ENCODE measurements at places on chromosomes 12 and 14.

DNA sequence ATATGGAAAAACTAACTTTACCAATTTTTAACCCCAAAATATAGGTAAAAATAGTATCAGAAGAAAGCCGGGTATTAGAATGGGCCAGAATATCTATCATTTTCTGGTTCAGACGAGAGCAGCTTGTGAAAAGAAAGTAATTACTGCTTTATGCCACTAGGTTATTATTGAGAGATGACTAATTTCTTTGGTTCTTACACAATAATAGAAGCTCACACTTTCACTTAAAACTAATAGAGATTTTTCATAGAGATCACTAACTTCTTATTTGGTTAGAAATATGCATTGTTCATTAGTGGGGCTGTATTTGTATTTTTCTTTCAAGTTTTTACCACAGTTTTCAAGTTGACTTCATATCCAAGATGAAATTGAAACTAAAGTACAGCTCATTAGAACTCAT lies 1241.2 kb upstream of the FLRT2 start:
- no peak for DNase-seq

GRCh38 chr14:37230551-37231194 lies 32.9 kb downstream of the MIPOL1 start:
- DNase-seq, result peak; percentile 75

GRCh38 chr12:51171884-51172514 lies 936 bp downstream of the TFCP2 start:
- peak; percentile 30 for DNase-seq

GRCh38 chr14:101916816-101917412 lies 47.5 kb upstream of the DYNC1H1 start:
- no peak for DNase-seq

DNA sequence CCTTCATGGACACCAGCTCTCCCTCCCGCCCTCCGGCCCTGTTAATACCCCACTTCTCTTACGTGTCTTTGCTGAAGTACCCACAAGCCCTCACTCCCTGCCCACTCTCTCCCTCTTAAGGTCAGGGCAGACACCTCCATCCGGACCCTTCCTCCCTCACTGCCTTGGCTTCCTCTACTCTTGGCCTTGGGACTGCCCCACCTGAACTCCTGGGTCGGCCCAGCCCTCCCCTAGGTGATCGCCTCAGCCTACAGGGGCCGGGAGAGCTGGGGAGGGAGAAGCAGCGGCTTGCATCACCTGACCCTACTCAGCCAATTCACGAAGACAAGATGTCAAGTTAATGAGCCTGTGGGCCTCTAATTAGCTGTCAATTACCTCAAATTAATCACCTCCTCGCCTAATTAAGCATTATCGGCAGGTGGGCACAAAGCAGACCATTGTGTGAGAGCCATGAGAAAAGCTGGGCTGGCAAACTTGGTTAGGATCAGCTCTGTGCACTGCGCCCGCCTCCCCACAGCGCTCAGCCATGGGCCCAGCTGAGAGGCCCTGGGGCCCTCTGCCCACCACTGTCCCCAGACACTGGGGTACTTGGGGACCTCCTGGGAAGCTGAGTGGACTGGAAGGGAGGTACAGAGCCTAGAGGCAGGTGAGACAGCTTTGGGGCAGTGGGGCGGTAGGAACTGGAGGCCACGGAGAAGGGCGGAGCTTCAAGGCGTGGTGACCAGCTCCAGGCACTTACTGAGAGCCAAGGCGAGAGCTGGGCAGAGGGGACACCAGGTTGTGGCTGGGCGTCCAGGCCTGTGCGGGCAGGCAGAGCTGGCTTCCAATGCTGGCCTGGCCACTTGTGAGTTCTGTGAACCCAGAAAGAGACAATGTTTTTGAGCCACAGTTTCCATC lies 25.1 kb upstream of the VSX2 start:
- no peak for DNase-seq

DNA sequence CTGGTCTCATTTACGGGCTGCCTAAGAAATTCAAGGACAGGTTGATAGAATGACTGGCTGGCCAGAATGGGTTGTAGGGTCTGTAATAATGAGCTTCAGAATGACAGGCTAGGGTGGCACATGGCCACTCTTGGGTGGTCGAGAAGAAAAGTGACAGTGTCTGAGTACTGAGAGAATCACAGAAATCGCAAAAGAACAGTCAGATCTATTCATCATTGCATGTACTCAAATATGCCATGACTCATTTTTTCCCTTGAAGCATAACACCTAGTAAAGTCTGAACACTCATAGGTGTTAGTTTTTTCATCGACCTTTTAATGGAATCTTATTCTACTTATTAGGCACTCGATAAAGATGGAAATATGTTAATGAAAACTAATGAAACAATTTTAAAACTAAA lies 37.8 kb upstream of the SEL1L start:
- no peak for DNase-seq

DNA sequence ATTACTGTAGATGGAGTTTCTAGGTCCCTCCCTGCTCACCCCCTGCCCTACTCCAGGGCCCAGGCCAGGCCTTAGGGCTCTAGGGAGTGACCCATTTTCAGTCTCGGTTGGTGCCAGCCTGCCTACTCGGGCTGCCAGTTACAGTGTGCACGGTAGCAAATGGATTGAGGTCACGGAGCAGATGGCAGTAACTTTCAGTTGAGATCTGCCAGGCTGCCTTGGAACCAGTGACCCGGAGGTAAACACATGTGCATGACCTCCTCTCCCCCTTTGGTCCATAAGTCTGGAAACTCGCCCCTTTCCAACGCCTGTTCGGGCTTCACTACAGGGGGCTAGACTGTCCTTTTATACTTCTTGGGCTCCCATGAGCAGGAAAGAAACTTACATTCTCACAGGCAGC lies 139.7 kb upstream of the TBX3 start:
- no peak for DNase-seq
